ENCODE measurements at places on chromosomes 5 and 9. TPM values are rescaled to one million over a fixed set of nuclear protein-coding genes. Genes with fewer than 3 reads are reported as not detected.

Gene ROR2
- polyA plus RNA-seq, result not detected

DNA sequence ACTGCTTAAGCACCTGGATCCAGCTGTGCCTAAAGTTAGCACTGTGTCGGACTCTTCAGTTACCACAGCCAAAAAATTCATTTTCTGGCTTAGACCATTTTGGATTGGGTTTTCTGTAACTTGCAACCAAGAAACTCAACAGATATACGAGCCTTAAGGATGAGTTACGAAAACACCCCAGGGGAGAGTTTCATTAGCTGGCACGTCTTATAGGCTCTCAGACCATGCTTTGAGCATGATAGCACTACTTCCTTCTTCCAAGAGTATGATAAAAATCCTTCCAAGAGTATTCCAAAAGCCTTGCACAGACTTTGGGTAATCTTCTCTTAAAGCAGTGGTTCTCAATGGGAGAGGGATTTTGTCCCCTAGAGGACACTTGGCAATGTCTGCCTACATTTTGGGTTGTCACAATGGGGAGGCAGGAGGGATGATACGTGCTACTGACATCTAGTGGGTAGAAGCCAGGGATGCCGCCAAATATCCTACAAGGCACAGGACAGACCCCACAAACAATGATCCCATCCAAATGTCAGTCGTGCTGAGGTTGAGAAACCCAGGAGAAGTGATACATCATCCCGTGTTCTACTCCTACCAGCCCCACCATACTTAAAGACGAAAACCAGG, 64.8 kb downstream of the SMIM23 start:
- no peak for DNase-seq

GRCh38 chr9:108547411-108548135, 308.2 kb downstream of the ACTL7B start:
- DNase-seq, result no peak

DNA sequence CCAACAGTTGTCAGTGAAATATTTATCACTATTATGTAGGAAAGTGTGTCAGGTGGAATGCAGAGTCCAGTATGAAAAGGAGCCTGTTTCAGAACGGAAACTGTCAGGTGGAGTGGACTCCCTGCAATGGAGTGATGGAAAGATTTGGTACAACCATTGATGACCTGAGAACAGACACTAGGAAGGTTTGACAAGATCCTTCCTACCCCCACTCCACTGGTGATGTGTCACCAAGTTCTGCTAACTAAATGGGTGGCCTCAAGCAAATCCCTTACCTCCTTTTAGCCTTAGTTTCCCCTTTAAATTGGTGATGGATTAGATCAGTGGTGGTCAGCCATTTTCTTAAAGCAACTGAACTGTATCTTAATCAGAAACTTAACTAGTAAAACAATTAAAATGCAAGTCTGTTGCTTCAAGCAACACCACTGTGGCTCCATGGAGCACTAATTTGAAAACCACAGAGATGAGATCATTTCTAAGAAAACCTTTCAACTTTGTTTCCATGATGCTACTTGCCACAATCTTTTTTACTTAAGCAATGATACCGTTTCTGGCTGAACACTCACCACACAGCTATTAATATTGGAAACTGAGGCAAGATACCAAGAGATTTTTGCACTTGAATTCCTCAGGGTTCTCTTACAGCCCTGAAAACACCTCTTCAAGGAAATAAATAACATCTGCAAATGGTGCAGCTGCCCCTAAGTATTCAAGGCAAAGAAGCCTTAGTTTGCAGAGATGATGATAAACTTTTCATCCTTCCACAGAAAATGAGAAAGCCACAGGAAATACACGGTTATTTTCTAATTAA, 140.6 kb downstream of the ERCC6L2 start:
- DNase-seq, result no peak

DNA sequence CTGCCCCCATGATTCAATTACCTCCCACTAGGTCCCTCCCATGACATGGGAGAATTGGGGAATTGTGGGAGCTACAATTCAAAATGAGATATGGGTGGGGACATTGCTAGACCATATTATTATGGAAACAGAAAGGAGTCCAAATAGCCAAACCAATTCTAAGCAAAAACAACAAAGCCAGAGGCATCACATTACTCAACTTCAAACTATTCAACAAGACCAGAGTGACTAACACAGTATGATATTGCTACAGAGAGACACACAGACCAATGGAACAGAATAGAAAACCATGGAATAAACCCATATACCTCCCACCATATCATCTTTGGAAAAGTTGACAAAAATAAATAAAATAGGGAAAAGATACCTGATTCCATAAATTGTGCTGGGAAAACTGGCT, 710.5 kb upstream of the CDH9 start:
- DNase-seq, result no peak

Gene PIP5K1B
- 9.0 TPM for polyA plus RNA-seq

GRCh38 chr9:70949239-70949638, 172.2 kb downstream of the TRPM3 start:
- no peak for DNase-seq

GRCh38 chr9:16753256-16753655, 117.2 kb downstream of the BNC2 start:
- DNase-seq, result no peak

DNA sequence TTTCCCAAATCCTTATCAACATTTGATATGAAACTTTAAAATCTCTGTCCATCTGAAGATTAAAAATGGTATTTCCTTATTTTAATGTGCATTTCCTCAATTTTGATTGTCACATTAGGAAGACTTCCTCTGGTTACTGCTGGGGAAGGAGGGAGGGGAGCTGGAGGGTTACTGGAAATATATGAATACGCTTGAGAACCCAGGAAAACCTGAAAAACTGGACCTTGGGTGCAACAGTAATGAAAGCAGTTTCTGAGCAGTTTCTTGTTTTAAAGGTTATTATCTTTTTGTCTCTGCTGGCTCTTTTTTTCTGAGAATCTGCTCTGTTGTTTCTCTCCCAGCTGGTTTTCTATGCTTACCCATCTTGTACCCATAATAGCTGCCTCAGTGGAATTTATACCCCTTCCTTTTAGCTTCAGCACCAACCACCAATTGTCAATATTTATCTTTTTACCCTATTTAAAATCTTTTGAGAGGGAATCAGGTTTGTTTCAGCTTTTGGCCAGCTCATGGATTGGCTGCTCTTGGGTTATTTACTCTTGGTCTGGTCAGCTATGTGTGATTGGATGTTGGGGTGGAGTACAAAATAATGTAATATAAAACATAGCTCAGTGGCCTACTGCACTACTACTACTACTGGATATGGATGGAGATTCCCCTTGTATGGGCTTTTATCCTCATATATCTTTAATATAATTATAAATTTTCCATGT, 67.4 kb downstream of the UNC13B start:
- no peak for DNase-seq

Gene NMRK1
- polyA plus RNA-seq, result 11.9 TPM

DNA sequence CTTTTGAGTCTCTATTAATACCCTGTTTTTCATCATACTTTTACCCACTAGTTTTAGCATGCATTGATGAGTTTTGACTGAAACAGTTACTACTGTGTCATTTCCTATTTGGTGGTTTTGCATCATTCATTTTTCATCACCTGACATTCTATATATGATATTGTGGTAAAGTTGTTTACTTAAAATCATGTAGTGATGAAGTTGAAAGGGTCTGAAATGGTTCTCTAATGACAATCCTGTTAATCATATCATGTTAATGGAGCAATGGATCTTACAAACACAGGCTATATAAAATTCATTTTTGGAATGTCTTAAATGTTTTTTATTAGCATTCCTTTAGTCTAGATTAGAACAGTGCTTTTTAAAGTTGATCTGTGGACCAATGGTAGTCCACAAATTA, 84.1 kb downstream of the ERBIN start:
- DNase-seq, result peak; percentile 59

GRCh38 chr5:68548959-68549676, 333.6 kb downstream of the PIK3R1 start:
- DNase-seq, result no peak

- DNase-seq, result no peak
Observed at GRCh38 chr9:84305497-84306131, 34.9 kb downstream of the SLC28A3 start.

DNA sequence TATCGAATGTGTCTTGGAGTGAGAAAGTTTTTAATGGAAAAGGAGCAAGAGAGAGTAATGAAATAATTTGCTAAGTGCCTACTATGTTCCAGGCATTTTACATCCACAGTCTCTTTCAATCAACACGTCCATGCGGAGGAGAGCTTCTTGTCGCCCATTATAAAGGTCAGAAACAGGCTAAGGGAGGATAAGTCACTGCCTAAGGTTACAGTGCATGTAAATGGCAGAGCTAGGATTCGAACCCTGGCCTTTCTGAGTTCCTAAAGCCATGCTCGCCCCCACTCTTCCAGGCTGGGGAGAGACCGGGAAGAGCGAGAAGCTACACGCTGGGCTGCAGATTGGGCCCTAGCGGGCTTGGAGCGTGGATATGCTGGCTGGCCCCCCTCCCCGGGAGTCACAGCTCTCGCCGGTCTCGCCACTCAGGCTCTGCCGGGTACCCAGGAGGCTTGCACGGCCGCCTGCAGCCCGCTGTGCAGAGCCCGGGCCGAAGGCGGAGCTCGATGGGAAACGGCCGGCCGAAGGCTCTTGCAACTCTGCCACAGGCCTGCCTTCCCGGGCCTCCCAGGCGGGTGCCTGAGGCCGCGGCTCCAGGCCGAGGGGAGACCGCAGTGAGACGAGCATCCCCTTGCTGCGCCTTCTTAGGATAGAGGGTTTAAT, 775 bp upstream of the LHX2 start:
- DNase-seq, result no peak

DNA sequence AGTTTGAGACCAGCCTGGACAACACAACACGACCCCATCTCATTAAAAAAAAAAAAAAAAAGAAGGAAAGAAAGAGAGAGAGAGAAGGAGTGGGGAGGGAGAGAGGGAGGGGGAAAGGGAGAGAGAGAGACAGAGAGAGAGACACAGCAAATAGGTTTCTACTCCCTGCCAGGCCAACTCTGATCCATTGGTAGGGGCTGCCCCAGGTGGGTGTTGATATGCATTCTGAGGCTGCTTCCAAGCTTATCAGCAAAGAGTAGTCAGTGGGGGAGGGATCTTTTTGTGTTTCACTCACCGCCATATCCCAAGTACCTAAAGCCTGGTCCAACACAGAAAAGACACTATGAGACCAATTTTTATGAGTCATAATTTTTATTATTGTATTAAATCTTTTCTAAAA, 57.0 kb upstream of the SAP30L start:
- DNase-seq, result no peak

DNA sequence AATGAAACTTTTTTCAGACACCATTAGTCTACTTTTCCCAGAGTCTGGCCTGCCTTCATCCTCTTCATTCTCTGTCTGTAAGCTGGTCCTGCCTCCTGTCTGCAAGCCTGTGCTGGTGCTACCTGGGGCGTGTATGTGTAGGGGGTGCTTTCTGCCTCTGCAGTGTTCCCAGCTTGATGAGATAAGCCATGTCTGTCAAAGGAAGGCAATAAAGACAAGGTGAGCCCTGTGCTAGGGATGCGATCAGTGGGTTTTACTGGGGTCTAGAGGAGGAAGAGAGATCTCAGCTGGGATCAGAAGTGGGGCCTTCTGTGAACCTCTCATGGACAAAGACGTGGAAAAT, 78.0 kb upstream of the TGFBR1 start:
- no peak for DNase-seq

DNA sequence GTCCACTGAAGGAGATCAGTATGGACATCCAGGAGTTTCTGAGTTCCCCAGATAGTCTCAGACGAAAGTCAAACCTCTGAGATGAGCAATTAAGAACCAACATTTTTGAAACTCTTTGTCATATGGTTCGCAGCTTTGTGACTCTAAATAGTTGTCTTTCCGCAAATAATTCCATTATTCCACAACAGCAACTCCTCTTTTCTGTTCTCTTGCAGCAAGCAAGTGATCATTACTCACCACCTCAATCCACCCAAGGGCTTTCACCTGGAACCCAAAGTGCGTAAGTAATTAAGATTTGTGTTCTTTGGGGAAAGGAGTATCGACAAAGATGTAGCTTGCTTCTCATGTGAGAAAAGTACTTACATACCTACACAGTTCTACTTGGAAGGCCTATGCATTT, 15.6 kb downstream of the MTX3 start:
- no peak for DNase-seq

All from naive B cell (primary cell).